ENCODE measurements at places on chromosomes 7 and 10.

GRCh38 chr10:113967126-113967525, 76.5 kb upstream of the ADRB1 start:
- no peak for DNase-seq

DNA sequence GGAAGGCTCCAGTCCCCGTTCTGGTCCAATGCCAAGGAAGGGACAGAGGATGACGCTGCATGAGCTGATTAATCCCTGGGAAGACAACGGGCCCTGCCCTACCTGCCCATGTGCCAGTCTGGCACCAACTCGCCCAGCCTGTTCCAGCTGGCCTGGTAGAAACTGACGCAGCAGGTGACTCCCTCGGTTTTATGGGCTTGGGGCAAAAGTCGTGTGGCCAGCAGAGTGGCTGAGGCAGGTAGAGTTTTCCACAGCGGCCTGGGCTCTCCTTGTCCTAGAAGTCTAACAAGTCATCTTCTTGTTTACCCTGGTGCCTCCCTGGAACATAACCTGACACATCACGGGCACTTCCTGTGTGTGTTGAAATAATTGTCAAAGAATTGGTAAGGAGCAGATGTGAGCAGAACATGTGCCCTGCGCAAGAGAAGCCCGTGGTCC, 20.4 kb upstream of the LMTK2 start:
- no peak for DNase-seq

GRCh38 chr10:12448729-12449391, 99.5 kb downstream of the CAMK1D start:
- DNase-seq, result peak; percentile 47

GRCh38 chr10:123252779-123253178, 98.6 kb downstream of the BUB3 start:
- DNase-seq, result no peak

DNA sequence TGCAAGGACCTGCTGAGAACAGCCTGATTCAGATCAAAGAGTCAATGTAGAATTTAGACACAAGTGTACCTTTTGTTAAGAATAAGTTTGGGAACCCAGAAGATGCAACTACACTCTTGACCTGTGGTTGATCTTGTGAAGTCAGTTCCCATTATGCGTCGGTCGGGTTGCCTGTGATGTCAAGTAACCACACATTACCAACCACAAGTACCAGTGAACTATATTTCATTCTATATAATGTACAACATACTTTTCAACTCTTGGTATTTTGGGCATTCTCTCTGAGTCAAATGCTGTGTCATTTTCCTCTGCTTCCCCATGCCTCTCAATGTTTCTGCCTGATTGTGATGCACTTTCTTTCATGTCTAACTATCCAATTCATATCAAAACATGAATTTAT, 426.2 kb downstream of the ETV1 start:
- no peak for DNase-seq

DNA sequence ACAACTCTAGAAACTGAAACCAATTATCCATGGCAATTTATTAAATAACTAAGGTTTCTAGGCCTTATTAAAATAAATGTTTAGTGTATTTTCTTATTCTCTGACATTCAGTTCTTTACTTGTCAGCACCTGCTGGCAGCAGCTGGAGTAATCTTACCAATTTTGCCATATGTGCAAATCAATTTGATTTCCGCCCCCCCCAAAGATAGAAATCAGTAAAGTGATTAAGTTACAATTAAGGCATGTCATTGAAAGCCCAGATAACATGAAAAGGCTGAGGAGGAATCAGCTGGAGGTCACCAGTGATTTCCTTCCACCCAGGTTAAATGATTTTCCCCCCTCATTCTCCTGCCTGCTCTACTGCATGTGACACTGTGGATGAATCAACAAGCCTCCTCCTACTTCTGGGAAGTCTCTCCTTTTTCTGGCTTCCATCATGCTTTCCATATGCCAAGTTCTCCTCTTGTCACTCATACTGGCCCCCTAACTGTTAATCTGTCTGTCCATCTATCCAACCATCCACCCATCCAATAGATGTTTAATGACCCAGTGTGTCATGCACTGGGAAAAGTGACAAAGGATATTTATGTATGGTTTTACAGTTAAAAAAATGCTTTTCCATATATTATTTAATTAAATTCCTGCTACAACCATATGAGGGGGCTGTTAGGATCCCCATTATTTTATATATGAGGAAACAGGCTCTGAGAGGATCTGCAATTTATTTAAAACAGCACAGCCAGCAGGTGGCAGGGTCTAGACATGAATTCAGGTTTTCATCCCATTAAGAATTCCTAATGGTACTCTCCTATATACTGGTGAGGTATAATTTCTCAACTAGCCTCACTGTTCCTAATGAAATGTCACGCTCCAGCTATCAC, 116.5 kb downstream of the ATXN7L1 start:
- DNase-seq, result no peak

GRCh38 chr7:36208426-36208825, 55.4 kb downstream of the EEPD1 start:
- DNase-seq, result no peak

DNA sequence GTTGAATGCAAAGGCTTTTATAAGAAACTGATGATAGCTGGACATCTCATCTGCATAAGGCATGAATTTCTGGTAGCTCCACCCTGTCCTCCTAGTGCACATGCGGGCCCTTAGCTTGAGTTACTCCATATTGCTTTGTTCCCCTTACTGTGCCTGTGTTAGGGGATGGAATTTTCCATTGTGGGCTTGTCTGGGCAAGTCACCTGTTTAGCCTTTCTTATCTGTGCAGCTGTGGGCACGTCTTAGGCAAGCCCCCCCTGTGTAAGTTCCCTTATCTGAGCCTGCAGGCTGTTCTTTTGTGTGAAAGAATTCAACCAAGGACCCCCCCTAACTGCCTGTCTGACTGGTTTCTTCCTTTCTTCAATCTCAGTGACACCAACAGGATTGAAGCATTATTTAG, 14.5 kb upstream of the CROT start:
- DNase-seq, result no peak

GRCh38 chr7:93011351-93012294, 106.2 kb downstream of the SAMD9 start:
- no peak for DNase-seq

DNA sequence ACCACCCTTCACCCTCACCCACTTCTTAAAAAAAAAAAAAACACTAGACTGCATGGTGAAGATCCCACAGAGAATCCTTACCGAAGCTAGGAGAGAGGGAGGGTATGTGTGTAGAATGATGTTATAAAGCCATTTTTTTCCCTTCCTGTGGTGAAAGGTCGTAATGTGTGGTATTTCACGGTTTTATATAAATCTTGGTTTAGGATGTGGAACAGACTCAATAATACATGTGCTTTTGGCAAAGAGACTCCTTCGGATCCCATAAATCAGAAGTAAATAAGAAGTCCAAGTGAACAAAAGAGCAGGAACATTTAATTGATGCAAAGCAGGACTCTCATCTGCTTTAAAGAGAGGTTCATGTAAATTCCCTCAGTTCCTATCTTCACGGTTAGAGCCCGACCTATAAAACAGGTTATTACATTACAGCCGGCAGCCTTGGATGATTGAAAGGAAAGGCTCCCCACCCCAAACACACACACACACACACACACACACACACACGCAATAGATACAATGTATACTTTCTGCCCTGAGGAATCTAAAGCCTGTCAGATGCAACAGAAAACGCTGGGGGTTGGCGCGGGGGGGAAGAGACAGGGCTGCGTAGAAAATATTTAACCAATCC, 8.8 kb downstream of the DLX5 start:
- DNase-seq, result no peak

DNA sequence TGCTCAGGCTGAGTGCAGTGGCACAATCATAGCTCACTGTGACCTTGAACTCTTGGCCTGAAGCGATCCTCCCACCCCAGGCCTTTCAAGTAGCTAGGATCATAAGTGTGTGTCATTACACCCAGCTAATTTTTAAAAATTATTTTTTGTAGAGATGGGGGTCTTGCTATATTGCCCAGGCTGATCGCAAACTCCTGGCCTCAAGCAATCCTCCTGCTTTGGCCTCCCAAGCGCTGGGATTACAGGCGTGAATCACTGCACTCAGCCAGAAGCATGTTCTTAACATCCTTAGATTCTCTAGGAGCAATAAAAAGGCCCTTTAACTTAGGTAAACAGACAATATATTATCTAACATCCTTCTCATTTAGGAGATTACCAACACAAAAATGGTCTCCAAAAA, 38.3 kb upstream of the EFCAB10 start:
- DNase-seq, result no peak

DNA sequence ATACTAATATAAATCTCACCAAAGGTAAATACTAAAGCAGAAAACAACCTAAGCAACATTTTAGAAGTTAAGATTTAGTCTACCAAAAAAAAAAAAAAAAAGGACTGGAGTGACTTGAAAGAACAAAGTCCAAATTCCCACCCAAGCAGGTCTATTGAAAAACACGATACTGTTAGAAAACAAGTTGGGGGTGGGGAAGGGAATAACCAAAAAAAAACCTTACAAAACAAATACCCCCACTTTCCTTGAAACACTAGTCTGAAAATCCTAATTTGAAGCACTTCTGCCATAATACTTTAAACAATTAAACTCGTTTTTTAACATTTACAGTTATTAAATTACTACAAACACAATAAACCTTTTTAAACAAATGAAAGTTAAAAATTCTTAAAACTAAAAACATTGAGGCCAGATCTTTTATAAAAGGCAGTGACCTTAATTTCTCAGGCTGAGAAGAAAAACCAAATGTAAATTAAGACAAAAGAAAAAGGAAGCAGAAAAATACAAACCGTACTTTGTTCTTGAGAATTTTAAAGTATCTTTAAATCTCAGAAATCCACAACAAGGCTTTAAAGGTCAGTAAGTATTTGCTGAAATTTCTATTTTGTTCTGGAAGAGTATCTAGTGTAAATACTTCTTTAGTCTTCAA, 135.1 kb downstream of the NRBF2 start:
- DNase-seq, result no peak

GRCh38 chr7:90596671-90597562, 796 bp downstream of the CDK14 start:
- DNase-seq, result no peak

DNA sequence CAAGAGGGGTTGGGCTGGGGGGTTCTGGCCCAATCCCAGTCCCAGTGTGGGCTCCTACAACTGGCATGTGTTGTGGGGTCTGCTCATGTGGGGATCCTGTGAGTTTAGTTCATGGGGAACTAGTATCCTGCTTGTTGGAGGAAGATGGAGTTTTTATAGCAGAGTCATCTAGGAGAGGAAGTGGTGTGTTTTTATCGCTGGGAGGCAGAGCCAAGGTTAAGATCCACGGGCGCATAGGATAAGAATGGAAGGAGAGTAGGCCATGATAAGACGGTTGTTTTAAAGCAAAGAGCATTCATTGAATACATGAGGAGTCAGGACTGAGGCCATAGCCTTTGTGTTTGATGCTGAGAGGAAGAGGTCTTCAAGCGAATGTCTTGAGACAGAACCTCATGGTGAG, 211.6 kb upstream of the COBL start:
- DNase-seq, result no peak

DNA sequence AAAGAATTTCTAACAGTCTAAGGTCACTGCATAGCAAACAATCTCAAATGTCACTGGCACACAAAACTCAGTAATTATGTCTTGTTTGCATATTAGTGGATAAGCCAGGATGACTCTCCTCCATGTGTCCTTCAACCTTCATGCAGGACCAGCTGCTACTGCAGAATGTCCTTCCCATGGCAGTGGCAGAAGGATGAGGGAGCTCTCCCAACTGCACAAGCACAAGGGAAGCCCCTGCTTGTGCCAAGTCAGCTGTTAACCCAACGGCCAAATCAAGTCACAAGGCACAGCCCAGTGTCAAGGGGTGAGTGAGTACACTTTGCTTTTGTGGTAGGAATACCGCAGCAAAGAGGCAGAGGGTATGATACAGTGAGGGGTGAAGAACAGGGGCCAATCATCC, 59.3 kb upstream of the VWC2 start:
- DNase-seq, result no peak

- DNase-seq, result no peak
These were observed 259.5 kb upstream of the HGF start for GRCh38 chr7:82029236-82029913.

GRCh38 chr10:60338786-60339185, 50.9 kb downstream of the ANK3 start:
- no peak for DNase-seq

GRCh38 chr10:24793648-24794379, 70.1 kb upstream of the ARHGAP21 start:
- no peak for DNase-seq

DNA sequence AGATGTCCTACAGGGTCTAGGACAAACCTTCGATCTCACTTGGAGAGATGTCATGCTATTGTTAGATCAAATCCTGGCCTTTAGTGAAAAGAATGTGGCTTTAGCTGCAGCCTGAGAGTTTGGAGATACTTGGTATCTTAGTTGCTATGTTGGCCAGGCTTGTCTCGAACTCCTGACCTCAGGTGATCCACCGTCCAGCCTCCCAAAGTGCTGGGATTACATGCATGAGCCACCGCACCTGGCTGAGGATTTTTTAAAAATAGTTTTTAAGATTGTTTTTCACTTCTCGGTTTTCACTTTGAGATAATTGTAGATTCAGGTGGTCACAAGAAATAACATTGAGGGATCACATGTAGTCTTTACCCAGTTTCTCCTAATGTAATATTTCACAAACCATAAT, 738.3 kb upstream of the POM121L12 start:
- DNase-seq, result no peak
